AG04450 (cell line): ENCODE measurements at places on chromosomes 1 and 21.

DNA sequence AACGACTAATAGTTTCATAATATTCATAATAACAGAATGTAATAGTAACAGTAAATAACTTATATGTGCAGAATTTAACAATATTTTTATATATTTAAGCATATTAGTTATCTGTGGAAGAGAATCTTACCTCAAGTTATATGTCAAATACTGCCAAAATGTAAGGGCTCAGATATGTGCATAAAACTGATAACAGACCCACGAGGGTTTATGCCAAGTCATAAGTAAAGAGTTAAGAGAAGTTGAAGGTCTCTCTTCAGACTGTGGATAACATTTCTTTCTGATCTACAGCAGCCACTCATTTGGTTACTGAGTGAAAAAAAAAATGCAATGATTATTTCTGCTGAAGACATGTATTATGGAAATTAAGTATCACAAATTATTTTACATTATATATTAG is 1167.8 kb upstream of the NCAM2 start:
- DNase-seq: no peak

DNA sequence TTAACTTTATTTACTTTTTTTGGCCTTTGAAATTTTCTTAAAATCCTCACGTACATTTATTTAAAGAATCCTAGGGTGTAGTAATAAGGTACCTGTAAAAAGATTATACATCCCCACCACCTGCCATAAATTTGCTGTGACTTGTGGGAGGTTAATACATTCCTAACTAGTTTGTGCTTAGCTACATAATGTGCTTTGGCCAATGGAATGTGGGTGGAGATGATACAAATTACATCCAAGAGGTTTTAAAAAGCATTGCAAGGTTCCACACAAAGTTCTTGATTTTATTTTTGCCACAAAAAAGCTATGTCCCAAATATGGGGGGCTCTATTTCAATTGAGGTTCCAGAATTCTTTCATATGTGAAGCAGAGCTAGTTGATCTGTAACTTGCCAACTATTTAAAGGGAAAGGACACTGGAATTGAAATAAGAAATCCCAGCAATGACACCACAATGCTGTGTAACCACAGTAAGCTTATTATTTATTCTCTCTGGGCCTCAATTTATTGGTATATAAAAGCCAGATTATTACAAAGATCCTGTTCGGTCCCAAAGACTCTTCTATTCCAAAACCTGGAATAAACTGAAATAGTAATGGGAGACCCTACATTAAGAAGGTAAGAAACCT is 15.7 kb downstream of the ASPM start:
- no peak for DNase-seq

- DNase-seq: no peak
Measured at GRCh38 chr1:113219377-113219776, 146.4 kb downstream of the LRIG2 start.

GRCh38 chr21:17732306-17732705 is 86.8 kb downstream of the C21orf91 start:
- no peak for DNase-seq

DNA sequence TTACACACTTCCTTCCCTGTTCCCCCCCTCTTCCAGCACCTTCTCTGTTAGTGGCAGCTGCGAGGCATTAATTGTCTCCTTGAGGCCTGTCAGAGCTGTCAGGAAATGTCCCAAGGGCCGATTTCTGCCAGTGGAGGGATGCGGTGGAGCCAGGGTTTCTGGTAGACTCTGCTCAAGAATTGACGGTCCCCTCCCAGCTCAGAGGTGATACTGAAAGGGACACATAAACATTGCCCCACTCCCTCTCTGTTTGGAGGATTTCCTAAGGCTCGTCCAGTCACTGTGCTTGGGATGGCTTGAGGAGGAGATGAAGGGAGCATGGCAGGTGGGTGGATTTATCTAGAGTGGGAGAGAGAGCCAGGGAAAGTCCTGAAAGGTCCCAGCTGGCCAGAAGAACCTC is 61.4 kb upstream of the CD34 start:
- DNase-seq: no peak

GRCh38 chr1:109931189-109931731 is 20.6 kb downstream of the CSF1 start:
- no peak for DNase-seq

DNA sequence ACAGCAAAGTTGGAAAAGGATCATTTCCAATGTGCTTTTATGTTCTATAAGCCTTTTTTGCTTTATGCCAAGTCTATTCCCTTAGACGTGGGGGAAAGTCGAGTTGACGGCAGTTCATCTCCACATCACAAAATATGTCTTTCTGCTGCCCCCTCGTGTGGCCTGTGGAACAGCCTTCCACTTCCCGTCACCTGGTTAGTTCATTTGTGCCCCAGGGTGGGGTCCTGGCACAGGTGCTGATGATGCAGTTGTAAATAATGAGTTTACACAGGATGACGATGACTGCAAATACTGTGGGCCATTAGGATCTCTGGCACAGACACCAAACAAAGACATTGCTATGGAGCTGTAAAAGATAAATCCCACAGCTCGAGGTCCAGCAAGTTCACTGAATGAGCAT is 10.0 kb upstream of the OTUD3 start:
- DNase-seq: no peak

GRCh38 chr21:17440969-17441368 is 71.9 kb upstream of the CXADR start:
- no peak for DNase-seq

DNA sequence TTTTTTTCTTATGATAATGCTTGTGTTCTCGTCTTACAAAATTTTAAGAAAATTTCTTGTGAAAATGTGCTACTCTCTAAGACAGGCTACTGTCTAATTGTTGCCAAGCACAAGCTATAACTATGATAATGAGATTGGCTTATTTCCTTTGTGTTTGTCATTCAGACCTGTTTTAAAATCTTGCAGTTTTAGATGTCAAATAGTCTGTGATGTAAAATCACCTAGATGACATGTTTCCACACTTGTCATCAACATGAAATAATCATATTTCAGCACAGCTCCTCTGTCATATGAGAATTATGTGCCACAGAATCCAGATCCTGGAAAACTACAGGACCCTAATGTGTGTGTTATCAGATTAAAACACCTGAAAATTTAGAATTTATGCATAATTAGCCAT is 539.7 kb downstream of the USP25 start:
- no peak for DNase-seq

- DNase-seq: no peak
Measured at GRCh38 chr1:221636096-221636495, 105.8 kb downstream of the DUSP10 start.

- no peak for DNase-seq
Measured at GRCh38 chr21:31374395-31374794, 30.3 kb upstream of the TIAM1 start.
